ENCODE measurements at places on chromosomes 12 and 14. TPM values are rescaled to one million over a fixed set of nuclear protein-coding genes. Genes with fewer than 3 reads are reported as not detected.
A peak's percentile ranks its signal among the peaks of the same experiment; 100 is the strongest.

C1R gene
- 528 TPM for total RNA-seq

SDR9C7 gene
- not detected for total RNA-seq

AMHR2 gene
- not detected for total RNA-seq

GLTP gene
- total RNA-seq = 46.7 TPM

ABCC9 gene
- 12.5 TPM for total RNA-seq

RNASE1 gene
- 245 TPM for total RNA-seq

ACOT4 gene
- 0.20 TPM for total RNA-seq

MANSC1 gene
- 10.8 TPM for total RNA-seq

KRT74 gene
- not detected for total RNA-seq

GLIPR1L1 gene
- total RNA-seq = not detected

TMPRSS12 gene
- not detected for total RNA-seq

NRIP2 gene
- 26.0 TPM for total RNA-seq

CEBPE gene
- total RNA-seq = not detected

SLC6A12 gene
- total RNA-seq = not detected

KRT77 gene
- total RNA-seq = not detected

ANO4 gene
- total RNA-seq = 3.9 TPM

- H3K27ac ChIP-seq = peak overlapping the region; percentile 40
- peaks cover 33% of the 10 kb centered on the region for H3K4me1 ChIP-seq
- H3K36me3 ChIP-seq = no peaks in the 10 kb centered on the region
Observed at GRCh38 chr12:131007031-131007739, 53.5 kb downstream of the ADGRD1 start.

- H3K36me3 ChIP-seq = no peaks in the 10 kb centered on the region
- H3K4me1 ChIP-seq = no peaks in the 10 kb centered on the region
- H3K27ac ChIP-seq = peak overlapping the region; percentile 90
- H3K4me3 ChIP-seq = no peak overlapping the region
- H3K27me3 ChIP-seq = no peaks in the 10 kb centered on the region
Observed at GRCh38 chr12:108823804-108824203, 33.6 kb downstream of the SSH1 start.

GRCh38 chr12:76810671-76811419 lies 46.9 kb downstream of the ZDHHC17 start:
- H3K27me3 ChIP-seq = no peaks in the 10 kb centered on the region
- H3K4me1 ChIP-seq = no peaks in the 10 kb centered on the region
- no peak for DNase-seq
- no peak overlapping the region for H3K27ac ChIP-seq
- no peak overlapping the region for H3K4me3 ChIP-seq

- peak overlapping the region; percentile 47 for H3K4me3 ChIP-seq
- peak; percentile 54 for DNase-seq
- H3K27me3 ChIP-seq = no peaks in the 10 kb centered on the region
- peaks cover 67% of the 10 kb centered on the region for H3K4me1 ChIP-seq
- no peaks in the 10 kb centered on the region for H3K36me3 ChIP-seq
- peak overlapping the region; percentile 98 for H3K27ac ChIP-seq
Observed at GRCh38 chr12:53232646-53233461, 845 bp upstream of the RARG start.

GRCh38 chr12:6961695-6962284 lies 8.7 kb downstream of the PHB2 start:
- no peak overlapping the region for H3K4me3 ChIP-seq
- H3K27me3 ChIP-seq = no peaks in the 10 kb centered on the region
- no peak for DNase-seq
- peak overlapping the region; percentile 86 for H3K27ac ChIP-seq
- H3K36me3 ChIP-seq = peaks cover 11% of the 10 kb centered on the region

- H3K36me3 ChIP-seq = no peaks in the 10 kb centered on the region
- DNase-seq = no peak
- peak overlapping the region; percentile 92 for H3K27ac ChIP-seq
- peak overlapping the region; percentile 71 for H3K4me3 ChIP-seq
- H3K27me3 ChIP-seq = no peaks in the 10 kb centered on the region
Observed at GRCh38 chr12:4275016-4275869, 1.7 kb downstream of the CCND2 start.

DNA sequence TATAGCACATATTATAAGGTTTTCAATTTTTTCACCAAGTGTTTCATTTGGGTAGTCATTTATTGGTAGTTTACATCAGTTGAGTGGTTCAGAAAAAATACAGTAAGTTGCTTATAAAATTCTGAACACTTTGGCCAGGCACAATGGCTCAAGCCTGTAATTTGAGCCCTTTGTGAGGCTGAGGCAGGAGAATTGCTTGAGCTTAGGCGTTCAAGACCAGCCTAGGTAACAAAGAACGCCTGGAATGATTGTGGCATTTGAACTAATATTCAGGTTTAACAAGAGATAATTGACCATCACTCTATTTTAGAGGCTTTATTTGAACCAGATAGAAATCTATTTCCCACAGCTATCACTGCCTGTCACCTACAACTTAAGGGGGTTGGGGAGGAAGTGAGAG lies 22.7 kb downstream of the HIF1A start:
- no peaks in the 10 kb centered on the region for H3K27me3 ChIP-seq
- no peaks in the 10 kb centered on the region for H3K4me1 ChIP-seq
- no peaks in the 10 kb centered on the region for H3K36me3 ChIP-seq
- no peak for DNase-seq
- no peak overlapping the region for H3K27ac ChIP-seq

DNA sequence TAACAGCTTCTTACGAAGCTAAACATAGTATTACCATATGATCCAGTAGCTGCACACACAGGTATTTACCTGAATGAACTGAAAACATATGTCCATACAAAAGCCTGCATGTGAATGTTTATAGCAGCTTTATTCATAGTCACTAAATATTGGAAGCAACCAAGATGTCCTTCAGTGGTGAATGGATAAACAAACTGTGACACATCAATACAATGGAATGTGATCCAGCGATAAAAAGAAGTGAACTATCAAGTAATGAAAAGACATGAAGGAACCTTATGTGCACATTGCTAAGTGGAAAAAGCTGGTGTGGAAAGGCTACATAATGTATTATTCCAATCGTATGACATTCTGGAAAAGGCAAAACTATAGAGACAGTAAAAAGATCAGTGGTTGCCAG lies 38.1 kb upstream of the JDP2 start:
- no peaks in the 10 kb centered on the region for H3K36me3 ChIP-seq
- no peaks in the 10 kb centered on the region for H3K27me3 ChIP-seq
- H3K4me3 ChIP-seq = no peak overlapping the region

DNA sequence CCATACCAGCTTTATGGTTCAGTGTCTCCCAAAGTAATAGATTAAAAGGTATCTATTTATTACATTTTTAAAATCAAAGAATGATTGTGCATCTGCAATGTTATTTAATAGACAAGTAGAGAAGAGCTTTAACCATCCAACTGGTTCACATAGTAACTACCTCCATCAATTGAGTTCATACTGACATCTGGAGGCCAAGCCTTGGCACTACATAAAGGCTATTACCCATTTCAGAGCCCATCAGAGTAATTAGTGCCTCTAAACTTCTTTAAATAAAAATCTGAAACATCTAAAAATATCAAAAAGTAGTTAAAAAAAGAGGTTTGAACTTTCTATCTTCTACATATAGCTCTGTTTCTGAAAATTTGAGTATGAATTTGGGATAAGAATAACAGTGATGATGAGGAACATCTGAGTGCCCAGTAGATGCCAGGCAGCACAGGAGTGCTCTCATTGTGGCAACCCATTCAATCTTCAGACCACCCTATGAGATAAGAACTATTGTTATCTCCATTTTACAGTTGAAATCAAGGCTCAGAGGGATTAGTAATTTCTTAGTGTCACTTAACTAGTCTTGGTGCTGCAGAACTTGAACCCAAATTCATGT lies 132.9 kb upstream of the DAAM1 start:
- no peak overlapping the region for H3K4me3 ChIP-seq
- no peaks in the 10 kb centered on the region for H3K36me3 ChIP-seq
- DNase-seq = no peak
- H3K4me1 ChIP-seq = no peaks in the 10 kb centered on the region

- H3K4me3 ChIP-seq = no peak overlapping the region
- H3K36me3 ChIP-seq = no peaks in the 10 kb centered on the region
- H3K27me3 ChIP-seq = no peaks in the 10 kb centered on the region
- H3K4me1 ChIP-seq = no peaks in the 10 kb centered on the region
Observed at GRCh38 chr12:58416236-58416635, 474.9 kb downstream of the ATP23 start.

GRCh38 chr12:21294176-21294575 lies 40.5 kb downstream of the SLCO1A2 start:
- H3K4me1 ChIP-seq = no peaks in the 10 kb centered on the region
- H3K4me3 ChIP-seq = no peak overlapping the region
- no peak overlapping the region for H3K27ac ChIP-seq
- H3K27me3 ChIP-seq = no peaks in the 10 kb centered on the region
- no peak for DNase-seq

GRCh38 chr12:4133636-4134447 lies 139.7 kb upstream of the CCND2 start:
- H3K27me3 ChIP-seq = no peaks in the 10 kb centered on the region
- no peak overlapping the region for H3K4me3 ChIP-seq
- no peak for DNase-seq
- peaks cover 16% of the 10 kb centered on the region for H3K4me1 ChIP-seq

GRCh38 chr14:35959835-35960234 lies 133.7 kb downstream of the BRMS1L start:
- no peaks in the 10 kb centered on the region for H3K36me3 ChIP-seq
- H3K27me3 ChIP-seq = no peaks in the 10 kb centered on the region
- H3K4me1 ChIP-seq = no peaks in the 10 kb centered on the region
- no peak for DNase-seq
- no peak overlapping the region for H3K4me3 ChIP-seq

DNA sequence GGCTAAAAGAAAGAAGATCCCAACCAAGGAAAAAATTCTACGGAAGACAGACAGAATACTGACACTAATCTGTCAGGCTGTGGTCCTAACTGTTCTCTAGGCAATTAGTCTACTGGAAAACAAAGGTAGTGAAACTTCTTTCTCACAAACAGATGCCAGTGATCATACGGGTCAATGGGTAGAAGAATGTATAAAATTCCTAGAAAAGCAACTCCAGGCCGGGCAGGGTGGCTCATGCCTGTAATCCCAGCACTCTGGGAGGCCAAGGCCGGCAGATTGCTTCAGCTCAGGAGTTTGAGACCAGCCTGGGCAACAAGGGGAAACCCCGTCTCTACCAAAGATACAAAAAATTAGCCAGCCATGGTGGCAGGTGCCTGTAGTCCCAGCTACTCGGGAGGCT lies 64.8 kb downstream of the HECTD4 start:
- H3K36me3 ChIP-seq = peaks cover 36% of the 10 kb centered on the region
- H3K4me3 ChIP-seq = no peak overlapping the region
- H3K27me3 ChIP-seq = no peaks in the 10 kb centered on the region
- no peak overlapping the region for H3K27ac ChIP-seq
- H3K4me1 ChIP-seq = no peaks in the 10 kb centered on the region

GRCh38 chr14:90624732-90625400 lies 191.4 kb downstream of the TTC7B start:
- no peak for DNase-seq
- no peak overlapping the region for H3K27ac ChIP-seq
- H3K36me3 ChIP-seq = no peaks in the 10 kb centered on the region
- H3K27me3 ChIP-seq = no peaks in the 10 kb centered on the region
- H3K4me1 ChIP-seq = no peaks in the 10 kb centered on the region

DNA sequence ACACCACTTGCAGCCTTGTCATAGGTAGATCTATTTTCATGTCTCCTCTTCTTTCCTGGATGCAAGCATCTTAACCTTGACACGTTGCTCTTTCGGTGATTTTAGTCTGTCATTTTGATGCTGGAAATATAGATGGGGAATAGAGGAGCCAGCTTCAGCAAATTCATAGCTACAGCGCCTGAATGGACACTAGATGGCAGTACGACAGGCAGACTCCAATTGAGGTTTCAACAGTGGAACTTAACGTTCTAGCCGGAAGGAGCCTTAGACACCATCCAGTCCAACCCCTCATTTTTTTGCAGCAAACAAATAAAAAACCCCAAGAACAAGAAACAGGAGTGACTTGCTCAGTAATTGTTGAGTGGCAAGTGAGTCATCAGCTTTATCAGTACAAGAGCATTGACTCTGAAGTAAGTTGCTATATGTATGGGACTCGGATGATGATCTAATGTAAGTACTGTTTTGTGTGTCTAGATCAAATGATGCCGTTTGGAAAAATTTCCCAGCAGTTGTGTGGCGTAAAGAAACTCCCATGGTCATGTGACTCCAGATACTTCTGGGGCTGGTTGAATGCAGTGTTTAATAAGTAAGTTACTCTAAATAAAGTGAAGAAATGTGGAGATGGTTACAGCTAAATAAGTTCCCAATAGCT lies 9.0 kb downstream of the DMAC2L start:
- H3K27me3 ChIP-seq = no peaks in the 10 kb centered on the region
- H3K36me3 ChIP-seq = no peaks in the 10 kb centered on the region
- peak overlapping the region; percentile 27 for H3K4me3 ChIP-seq
- H3K27ac ChIP-seq = peak overlapping the region; percentile 81

- H3K4me1 ChIP-seq = no peaks in the 10 kb centered on the region
- H3K4me3 ChIP-seq = no peak overlapping the region
- DNase-seq = no peak
- no peaks in the 10 kb centered on the region for H3K36me3 ChIP-seq
- H3K27ac ChIP-seq = no peak overlapping the region
Observed at GRCh38 chr12:82383930-82384552, 25.7 kb downstream of the METTL25 start.

DNA sequence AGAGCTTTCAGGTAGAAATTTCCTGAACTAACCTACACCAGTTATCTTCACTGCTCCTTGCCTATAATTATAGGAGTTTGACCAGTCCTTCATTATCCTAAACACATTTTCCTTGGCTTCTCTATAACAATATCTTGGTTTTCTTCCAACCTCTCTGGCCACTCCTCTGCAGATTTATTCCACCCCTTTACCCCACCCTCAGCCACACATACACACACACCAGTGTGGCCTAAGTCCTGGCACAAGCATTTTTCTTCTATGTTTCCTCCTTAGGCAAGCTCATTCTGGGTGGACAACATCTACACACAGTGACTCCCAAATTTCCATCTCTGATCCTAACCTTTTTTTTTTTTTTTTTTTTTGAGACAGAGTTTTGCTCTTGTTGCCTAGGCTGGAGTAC lies 25.1 kb downstream of the CDK17 start:
- no peak overlapping the region for H3K27ac ChIP-seq
- H3K27me3 ChIP-seq = no peaks in the 10 kb centered on the region
- H3K36me3 ChIP-seq = no peaks in the 10 kb centered on the region
- peaks cover 16% of the 10 kb centered on the region for H3K4me1 ChIP-seq
- H3K4me3 ChIP-seq = no peak overlapping the region

GRCh38 chr12:9820281-9820930 lies 6.9 kb upstream of the KLRF1 start:
- no peaks in the 10 kb centered on the region for H3K36me3 ChIP-seq
- no peaks in the 10 kb centered on the region for H3K27me3 ChIP-seq
- H3K4me1 ChIP-seq = no peaks in the 10 kb centered on the region
- H3K27ac ChIP-seq = no peak overlapping the region
- no peak overlapping the region for H3K4me3 ChIP-seq

GRCh38 chr14:65110525-65110924 lies 8.2 kb upstream of the MAX start:
- H3K4me3 ChIP-seq = no peak overlapping the region
- no peaks in the 10 kb centered on the region for H3K27me3 ChIP-seq
- no peaks in the 10 kb centered on the region for H3K36me3 ChIP-seq
- no peak for DNase-seq
- no peaks in the 10 kb centered on the region for H3K4me1 ChIP-seq
- H3K27ac ChIP-seq = no peak overlapping the region
